ENCODE measurements at places on chromosomes 3 and 15.

GRCh38 chr3:110929816-110930215, 141.8 kb upstream of the NECTIN3 start:
- DNase-seq = no peak

GRCh38 chr3:126339466-126339865, 17.7 kb downstream of the KLF15 start:
- no peak for DNase-seq

- no peak for DNase-seq
These were observed 266.9 kb upstream of the IGF1R start for GRCh38 chr15:98381446-98381845.

DNA sequence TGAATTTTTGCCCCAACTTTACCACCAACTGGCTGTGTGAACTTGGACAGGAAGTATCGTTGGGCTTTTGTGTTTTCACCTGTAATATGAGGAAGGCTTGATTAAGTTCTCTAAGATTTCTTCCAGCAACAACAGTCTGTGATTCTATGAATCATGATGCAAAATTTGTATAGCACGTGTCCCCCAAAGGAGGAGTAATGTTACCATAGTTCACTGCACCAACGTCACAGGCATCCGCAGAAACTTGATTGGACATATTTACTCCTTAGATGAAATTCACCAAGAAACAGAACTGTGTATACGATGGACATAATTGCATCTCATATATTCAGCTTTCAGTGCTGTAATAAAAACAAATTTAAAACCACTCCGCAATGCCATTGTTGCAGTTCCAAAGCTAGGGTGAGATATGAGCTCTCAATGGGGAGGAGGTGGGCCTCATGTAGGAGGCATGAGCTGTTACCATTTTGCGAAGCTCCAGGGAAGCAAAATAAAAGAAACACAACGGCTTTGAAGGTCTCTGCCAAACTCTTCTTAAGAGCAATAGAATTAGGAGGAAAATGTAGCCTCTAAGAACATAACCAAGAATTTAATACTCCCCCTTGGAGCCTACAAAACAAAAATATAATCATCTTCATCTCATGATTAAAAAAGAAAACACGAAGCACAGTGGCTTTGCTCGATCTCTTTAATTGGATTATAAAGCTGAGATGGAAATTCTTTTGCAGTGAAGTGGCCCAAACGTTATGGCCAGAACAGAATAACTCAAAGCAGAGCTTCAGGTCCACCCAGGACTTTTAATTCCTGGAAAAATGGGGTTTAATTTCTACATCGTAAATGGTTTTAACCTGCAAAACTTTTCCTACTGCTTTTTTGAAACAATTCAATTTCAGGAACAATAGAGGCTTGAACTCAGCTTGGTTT, 80.7 kb downstream of the CHST2 start:
- peak; percentile 39 for DNase-seq

GRCh38 chr3:124797426-124797945, 67.2 kb downstream of the UMPS start:
- DNase-seq = peak; percentile 40

GRCh38 chr3:186021673-186022362, 84.0 kb upstream of the TRA2B start:
- DNase-seq = no peak

- peak; percentile 39 for DNase-seq
These were observed 43.4 kb downstream of the FAM174B start for GRCh38 chr15:92611995-92612745.

- no peak for DNase-seq
These were observed 48.7 kb downstream of the BSN start for GRCh38 chr3:49602877-49603411.

DNA sequence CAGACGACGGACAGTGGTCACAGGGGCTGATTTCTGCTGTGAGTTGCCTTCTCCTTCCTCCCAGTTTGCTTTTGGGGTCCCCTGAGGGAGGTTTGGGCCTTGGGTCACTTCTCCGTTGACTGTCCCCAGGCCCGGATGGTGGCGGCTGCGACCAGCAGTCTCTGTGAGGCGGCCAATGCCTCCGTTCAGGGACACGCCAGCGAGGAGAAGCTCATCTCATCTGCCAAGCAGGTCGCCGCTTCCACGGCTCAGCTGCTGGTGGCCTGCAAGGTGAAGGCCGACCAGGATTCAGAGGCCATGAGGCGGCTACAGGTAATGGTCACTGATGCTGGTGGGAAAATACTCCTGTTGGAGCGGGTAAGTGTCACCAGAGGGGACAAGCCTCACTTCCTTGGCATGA, 206.8 kb upstream of the TPM1 start:
- no peak for DNase-seq

DNA sequence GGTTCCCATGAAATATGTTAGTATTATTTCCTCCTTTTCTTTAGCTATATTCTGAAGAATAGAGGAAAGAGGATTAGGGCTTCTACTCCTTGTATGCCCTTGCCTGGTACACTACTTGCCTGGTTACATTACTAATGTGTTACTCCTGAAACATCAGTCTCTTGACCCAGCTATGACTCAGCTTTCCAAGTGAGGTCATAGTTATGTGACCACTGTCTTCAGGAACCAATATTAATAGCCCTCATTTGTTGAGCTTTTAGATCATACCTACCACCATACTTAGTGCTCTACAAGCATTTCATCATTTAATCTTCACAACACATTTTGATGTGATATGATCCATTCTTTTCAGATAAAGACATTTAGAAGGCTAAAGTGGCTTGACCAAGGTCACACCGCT, 60.3 kb downstream of the CMSS1 start:
- no peak for DNase-seq

- DNase-seq = no peak
These were observed 36.1 kb downstream of the SLC35A5 start for GRCh38 chr3:112597945-112598344.

DNA sequence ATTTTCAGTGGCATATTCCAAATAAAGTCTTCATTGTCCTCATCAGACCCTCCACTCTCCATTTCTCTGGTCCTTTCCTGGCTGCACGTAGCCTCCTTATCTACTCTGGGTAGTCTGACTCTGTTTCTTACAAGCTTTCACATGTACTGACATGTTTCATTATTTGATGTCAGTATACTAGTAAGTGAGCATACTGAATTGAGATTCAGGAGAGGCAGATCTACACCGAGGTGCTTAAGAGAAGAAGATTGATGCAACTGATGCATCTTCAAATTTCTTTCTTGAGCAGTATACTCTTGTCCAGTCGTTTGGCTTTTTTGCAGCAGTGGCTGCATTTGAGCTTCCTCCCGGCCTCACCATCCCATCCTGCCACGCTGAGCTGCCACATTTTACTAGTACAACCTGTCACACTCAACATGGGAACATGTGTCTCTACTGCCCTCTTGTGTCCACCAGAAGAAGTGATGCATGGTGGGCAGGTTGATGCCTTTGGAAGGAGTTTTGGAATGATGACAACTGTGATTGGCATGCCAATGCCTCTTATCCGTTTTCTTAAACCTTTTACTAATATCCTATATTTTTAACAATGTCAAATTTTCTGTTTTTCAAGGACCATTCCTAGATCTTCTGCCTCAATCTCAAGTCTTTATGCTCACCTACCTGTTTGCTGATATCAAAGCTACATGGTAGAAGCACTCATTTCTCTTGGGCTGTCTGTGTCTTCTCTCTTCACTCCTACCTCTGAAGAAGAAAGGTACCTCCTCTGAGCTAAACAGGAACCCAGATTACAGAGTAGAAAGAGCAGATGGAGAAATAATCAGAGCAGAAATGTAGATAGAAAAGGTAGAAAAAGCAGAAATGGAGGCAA, 38.7 kb downstream of the GUCA1C start:
- peak; percentile 86 for DNase-seq

DNA sequence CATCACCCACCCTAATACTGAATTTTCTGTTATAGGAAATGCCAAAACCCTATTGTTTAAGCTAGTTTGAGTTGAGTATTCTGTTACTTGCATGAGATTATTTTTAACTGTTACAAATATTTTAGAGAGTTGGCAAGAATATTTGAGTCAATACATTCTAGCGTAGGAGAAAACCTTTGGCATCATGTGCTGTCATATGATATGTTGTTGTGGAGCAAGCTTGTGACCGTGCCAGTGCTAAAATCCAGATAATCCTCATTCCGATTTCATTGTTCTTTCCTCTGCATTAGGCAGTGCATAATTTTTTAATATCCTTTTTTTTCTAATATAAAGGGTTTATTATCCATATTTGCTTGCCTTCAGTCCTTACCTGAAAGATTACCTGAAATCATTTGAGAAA, 168.0 kb upstream of the GMNC start:
- no peak for DNase-seq

- no peak for DNase-seq
These were observed 178.6 kb upstream of the CCDC54 start for GRCh38 chr3:107198581-107199181.

DNA sequence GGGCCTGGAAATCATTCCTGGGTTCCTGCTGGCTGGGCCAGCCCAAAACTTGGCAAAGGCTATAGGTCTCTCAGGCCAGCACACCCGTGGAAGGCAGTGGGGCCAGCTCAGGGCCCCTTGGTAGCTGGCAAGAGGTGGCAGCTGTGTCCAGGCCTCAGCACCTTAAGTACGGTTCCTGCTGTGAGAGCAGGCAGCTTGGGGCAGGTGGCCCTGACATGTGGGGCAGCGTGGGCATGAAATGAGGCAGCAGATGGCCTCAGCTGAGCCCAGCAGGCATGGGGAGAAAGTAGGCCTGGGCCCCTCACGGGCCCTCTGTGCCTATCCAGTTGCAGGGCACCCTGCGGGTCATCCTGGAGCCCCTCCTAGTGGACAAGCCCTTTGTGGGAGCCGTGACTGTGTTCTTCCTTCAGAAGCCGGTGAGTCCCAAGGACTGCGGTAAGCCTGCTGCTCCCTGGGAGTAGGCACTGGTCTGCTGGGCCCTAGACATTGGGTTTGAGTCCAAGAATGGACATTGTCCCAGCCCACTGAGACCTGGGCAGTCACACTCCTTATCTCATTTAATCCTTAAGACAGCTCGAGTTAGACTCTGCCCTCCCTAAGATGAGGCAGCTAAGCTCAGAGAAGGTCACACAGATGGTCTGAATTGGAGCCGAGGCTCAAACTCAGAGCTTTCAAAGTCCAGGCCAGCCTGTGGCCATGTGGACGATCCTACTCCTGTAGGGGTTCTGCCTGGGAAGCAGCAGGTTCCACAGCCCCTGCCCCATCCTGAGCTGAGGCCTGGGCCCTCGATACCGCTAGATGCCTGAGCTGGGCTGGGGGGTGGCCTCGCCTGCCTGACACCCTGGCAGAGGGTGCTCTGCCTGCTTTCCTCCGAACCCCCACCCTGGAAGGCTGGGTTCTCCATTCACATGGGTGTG, 25.5 kb downstream of the ESYT3 start:
- DNase-seq = peak; percentile 39

DNA sequence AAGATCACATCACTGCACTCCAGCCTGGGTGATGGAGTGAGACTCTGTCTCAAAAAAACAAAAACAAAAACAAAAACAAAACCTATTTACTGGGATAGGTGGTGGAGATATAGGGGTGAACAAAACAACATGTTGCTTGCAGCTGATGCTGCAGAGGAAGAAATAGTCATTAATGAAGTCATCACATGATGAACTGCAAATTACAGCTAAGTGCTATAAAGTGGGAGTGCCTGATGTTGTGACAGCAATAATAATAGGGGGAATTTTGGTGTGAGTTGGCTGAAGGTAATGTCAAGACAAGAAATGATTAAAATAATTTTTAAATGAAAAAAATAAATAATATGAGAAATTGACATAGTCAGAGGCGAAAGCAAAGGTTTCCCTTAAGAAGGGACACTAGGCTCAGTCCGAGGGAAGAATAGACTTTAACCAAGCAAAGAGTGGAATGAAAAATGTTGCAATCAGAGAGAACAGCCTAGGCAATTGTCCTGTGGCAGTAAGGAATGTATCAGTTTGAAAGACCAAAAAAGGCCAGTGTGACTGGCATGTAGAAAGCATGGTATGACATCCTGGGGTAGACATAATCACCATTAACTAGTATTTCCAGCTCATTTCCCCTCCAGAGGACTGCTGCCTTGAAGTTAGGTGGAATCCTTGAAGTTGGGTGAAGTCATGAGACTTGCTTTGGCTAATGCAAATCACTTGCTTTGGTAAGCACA, 14.7 kb upstream of the PIK3CB start:
- DNase-seq = no peak

DNA sequence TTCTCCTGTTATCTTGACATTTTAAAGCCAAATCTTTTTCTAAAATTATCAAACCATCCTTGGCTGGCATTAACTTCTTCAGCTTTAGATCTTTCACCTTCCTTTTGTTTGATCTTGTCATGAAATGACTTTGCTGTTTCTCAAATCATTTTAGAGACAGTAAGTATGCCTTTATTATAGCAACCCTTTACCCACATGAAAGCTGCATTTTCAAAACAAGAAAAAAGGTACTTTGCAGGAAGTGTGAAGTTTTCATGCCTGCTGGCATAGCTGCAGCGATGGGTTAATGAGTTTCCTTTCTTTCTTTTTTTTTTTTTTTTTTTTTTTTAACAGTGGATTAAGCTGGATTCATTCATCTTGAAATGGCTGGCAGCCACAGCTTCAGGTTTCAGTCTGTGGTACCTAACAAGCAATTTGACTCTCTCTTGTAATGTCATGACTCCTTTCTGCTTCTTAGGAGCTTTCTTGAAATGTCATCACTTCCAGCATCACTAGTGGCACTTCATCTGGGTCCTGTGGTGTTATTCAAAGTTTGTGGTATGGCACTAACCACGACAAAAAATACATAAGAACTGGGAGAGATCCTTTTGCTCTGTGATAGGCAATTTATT, 18.8 kb downstream of the SLC25A26 start:
- no peak for DNase-seq

DNA sequence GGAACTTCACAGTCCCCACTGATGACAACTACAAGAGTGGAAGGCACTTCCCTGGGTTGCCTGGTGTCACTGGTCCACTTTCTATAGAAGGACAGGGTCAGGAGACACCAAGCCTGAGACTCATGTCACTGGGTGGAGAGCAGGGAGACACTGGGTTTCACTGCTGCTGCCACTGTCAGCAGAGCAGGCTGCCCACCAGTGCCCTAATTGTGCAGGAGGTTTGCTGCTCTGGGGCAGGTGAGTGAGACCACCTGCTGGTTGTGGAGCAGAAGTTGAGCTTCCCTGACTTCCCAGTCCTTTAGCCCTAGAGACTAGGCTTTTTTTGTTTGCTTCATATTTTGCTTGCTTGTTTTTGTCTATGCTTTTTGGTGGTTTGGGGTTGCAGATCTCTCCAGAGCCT, 528.4 kb upstream of the RGMA start:
- peak; percentile 48 for DNase-seq

DNA sequence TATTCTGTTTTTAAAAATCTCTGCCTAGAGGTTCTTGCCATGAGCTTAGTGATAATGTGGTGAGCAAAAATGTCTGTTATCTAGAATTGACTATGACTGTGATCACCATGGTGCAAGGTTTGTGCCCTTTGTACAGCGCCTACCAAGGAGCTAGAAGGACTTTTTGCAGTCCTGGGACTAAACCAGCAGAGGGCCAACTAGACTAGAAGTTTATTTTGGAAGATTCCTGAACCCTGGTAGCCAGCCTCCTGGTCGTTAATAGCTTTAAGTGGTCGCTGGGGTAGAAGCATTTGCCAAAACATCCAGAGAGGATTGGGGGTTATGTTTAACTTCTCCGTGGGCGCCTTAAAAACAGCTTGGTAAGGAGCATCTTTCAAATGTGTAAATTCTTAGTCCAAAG, 7.8 kb downstream of the SCG5 start:
- DNase-seq = peak; percentile 36
